SK-N-SH treated with all-trans-retinoic acid at 6 μM for 48 hours (cell line): ENCODE measurements at places on chromosomes 4 and X.

GRCh38 chr4:38665551-38666411 is 1.8 kb downstream of the KLF3 start:
- ATAC-seq: no peak

GRCh38 chrX:8743126-8743732 is 11.3 kb upstream of the ANOS1 start:
- ATAC-seq: peak; percentile 44; the same call in 1 of the 3 replicates

DNA sequence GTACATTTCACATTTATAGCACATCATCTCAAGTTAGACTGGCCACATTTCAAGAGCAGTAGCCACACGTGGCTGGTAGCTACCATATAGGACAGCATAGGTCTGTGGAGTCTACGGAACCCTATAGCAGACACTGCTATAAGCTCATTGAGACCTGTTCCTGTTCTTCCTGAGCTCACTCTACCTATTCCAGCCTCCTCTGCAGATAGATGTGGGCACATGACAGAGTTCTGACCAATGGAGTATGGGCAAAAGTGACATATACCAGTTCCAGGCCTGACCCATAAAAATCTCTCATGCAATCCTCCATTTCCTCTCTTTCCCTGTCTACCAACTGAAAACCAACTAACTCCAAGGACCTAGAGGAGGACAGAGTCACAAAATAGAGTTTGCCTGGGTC is 3.5 kb upstream of the HDAC6 start:
- no peak for ATAC-seq

DNA sequence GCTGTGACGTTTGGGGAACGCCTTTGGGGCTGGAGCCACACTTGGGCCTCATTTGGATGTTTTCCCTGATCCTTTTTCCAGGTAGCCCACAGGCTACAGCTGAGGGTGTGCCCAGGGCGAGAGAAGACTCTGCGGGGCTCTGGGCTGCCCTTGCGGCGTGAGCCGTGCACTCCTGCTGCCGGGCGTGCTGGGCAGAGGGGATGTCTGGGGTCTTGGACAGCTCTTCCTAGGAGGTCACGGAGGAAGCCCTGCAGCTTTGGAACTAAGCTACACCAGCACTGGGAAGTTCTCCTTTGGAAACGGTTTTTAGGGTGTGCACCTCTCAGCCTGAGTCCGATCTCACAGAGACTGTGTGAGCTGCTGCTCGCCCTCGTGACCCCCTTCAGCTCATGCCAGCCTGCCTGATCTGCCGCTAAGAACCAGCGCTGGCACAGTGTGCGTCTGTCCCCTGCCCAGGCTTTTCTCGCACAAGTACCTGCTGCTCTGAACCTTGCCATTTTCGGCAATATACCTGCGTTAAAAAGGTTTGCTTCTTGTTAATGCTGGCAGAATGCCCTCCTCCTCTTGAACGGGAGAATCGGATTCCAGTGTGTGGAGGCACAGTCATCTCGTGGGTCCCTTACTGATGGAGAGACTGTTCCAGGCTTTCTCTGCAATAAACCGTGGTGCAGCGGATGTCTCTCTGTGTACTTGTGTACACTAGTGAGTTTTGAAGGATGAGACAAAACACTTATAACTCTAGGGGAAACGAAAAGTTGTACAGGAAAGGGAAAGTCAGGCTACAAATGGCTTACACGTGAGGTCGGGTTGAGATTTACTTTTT is 14.3 kb downstream of the MSANTD1 start:
- ATAC-seq: no peak

DNA sequence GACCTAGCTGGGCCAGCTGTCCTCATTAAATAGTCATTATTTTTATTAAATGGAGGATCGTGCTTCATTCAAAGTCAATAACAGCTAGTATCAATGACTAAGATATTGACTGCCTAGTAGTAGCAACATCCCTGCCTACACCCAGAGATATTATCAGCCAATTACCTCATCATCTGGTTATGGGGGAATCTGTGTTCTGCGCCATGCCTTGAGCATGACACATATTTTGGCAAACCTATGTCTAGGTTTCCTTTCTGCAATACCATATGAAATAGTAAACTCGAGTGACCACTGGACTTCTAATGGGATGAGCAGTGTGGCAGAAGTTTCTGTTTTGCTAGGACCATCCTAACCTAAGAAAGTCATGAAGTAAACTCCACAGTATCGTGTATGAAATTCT is 50.0 kb upstream of the AADAT start:
- peak; percentile 46; the same call in 2 of the 3 replicates for ATAC-seq

DNA sequence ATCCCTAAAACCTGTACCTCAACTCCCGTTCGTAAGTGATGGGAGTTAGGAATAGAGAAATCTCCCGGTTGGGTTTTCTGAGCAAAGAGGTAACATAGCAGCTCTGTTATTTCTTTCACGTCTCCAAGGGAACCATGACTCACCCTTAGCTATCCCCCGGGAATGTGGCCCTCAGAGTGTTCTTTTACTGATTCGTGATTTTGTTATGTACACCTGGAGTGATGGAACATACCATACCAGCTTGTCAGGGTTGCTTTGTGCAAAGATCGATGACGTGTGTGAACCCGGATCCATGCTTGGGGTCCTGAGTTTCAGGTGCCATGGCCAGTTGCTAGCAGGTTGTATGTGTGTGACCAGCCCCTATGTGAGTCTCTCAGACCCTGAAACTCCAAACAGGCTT is 52.6 kb downstream of the HPRT1 start:
- ATAC-seq: peak; percentile 97

DNA sequence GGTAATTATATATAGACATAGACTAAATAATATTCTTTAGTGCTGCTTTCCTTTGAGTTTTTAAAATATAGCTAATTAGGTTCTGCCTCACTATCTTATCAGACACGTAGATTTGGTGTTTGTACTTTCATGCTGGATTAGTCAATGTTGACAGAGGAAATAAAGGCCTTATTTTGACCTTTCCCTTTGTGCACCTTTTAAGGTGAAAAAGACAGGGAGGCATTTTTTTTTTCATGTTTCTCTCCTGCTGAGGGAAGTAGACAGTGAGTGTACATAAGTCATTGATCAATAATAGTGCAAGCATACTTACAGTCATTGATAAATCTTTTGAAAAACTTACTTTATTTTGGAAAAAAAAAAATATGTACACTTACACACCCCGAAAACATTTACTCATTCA is 467.8 kb downstream of the GRXCR1 start:
- no peak for ATAC-seq

DNA sequence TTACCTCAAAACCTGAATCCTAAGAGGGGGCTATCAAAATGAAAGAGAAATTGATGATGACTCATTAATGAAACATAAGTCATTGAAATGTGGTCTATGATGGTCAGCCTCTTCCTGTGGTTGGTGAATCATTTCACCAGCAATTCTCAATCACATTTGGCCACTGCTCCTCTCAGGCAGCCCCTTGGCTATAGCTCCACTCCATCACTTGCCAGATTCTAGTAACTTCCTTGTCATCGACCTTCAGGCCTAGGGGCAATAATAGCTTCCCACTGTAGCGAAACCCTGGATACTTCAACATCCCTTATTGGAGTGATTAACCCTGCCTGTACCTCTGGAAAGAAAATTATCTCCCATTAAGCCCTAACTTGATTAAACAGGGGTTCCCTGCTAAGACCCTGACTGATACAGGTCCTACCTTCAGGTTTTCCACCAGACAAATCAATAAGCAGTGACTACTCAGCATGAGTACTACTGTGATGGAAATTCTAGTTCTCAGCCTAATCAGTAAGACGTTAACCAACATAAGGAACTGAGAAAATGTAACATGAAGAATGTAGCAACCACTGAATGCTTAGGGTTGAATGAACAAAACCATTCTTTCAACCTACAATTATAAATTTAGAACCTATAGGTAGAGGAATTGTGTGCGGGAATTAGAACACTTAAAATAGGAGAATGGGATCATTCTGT is 30.4 kb downstream of the ADH7 start:
- ATAC-seq: peak; percentile 87

DNA sequence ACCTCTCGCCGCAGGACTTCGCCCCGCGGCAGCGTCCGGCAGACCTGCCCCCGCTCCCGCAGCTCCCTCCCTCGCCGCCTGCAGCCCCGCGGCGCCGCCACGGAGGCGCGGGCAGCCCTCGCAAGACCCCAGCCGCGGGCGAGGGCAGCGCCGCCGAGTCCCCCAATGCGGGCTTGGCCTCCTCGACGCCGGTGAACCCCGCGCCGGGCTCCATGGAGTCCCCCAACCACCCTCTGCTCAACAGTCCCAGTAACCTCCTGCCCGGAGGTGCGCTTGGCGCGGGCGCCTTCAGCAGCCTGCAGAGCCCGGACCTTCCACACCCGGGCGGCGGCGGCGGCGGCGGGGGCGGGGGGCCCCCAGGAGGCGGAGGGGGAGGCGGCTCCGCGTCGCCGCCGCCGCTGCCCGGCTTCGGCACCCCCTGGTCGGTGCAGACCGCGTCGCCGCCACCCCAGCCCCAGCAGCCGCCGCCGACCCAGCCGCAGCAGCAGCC is 1.2 kb downstream of the CPEB2 start:
- ATAC-seq: no peak
